Stimulated activated CD8-positive, alpha-beta memory T cell treated with anti-CD3 and anti-CD28 coated beads, Interleukin-4, amount 100 ng/mL, for 1 hour (primary cell): ENCODE measurements at places on chromosomes 5 and 9.

GRCh38 chr9:33082538-33083326, 6.3 kb upstream of the SMU1 start:
- DNase-seq = no peak

DNA sequence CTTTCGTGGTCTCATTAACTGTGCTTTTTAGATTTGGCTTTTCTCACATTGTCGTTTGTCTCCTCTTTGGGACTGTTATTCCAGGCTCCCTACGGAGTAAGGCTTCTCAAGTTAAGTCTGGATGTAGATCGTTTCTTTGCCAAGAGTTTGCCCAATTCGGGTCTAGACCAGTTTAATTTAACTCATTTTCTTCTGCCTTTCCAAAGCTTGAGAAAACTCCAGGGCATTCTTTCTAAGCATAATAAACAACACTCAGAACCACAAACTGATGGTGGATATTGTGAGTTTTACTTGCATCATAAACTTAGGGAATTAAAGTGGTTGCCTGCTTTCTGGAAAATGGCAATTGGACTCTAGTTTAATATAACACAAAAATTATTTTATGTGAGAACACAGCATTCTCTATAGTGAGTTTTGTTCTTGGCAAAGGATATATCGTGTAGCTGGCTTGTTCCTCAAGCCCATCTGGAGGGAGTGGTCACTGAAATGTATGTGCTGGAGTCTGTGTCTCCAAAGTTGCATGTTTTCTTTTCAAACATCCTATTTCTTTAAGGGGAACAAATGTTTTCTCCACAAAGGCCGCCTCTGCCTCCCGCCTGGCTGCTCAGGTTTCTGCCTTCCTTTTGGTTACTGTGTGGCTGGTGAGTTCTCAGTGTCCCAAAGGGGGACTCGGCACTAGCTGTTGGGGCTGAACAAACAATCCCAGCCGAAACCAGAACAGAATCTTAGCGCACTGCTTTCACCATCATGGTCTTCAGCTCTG, 211.3 kb upstream of the FBN2 start:
- no peak for DNase-seq

- no peak for DNase-seq
Measured at GRCh38 chr5:28542987-28543386, 1504.6 kb upstream of the CDH9 start.

DNA sequence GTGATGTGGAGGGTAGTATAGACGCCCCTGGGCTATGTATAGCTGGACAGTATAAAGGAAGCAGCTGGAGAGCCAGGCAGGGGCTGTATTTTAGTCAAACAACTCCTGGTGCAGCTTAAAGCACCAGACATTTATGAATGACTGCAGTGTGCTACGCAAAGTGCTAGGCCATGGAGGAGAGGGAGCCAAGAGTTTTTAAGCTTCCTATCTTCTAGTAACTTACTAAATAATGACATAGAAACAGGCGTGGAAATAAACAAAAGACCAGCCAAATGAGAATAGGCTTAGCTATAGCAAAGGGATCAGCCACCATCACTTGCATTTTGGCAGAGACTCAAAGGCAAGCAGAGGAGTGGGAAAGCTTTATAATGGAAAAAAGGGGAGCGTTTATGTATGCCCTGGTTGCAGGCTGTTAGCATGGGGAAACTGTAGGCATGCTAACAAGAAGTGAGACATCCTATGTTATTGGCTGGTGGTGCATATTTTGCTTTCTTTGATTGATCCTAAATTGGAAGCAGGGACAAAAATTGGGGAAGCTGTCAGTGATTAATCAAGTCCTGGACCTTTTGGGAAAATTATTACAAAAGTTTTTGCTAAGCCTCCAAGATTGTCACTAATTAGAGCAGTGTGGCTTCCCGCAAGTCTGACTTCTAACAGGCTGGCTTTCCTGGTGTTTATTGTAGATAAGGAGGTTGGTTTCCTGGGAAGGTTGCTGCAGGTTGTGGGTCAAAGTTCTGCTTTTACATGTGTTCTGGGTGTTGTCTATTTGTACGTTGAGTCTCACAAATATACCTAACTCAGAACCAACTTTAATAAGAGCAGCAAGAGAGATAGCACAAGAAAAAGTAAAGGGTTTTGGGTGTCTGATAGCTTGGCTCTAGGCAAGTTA, 46.6 kb downstream of the RAB3C start:
- no peak for DNase-seq

- no peak for DNase-seq
Measured at GRCh38 chr9:135239100-135239768, 151.8 kb downstream of the OLFM1 start.

DNA sequence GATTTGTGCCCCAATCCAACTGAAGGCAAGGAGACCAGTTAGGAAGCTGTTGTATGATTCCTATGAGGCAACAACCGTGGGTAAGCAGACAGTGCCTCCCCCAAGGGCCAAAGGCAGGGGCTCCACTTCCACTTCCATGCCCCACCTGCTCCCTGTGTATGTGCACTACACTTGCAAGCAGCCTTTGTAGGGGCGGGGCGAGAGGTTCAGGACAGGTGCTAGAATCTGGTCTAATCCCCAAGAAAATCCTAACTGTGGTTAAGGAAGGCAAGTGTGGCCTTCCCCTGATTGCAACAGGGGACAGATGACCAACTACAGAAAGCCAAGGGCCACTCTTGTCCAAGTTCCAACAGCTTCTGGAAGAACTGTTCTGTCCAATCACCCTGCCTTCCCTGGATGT, 41.7 kb downstream of the B4GALT1 start:
- no peak for DNase-seq

GRCh38 chr5:124733329-124733650, 13.1 kb downstream of the ZNF608 start:
- DNase-seq = no peak

DNA sequence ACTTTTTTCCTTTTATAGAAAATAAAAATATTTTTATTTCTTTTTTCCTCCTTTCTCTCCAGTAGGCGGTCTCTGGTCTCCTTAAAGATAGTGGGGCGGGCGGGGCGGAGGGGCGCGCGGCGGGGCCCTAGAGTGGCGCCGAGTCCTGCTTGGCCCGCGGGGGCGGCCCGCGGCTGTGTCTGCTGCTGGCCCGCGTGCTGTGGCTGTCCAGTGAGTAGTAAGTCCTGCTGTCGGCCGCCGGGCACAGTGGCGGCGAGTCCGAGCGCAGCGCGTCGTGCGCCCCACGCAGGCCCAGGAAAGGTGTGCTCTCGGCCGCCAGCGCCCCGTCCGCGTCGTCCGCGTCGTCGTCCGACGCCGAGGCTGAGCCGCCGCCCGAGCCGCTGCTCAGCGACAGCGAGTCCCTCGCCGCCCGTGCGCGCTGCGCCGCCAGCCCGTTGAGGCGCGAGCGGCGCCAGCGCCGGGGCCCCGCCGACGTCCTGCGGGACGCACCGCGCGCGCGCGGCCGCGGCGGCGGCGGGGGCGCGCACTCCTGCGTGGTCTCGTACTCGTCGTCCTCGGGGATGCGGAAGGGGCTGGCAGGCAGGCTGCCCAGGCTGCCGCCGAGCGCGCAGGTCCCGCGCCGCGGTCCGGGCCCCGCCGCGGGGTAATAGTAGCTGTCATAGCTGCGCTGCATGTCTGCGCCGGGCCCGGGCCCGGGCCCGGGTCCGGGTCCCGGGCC, 52.3 kb downstream of the PSD2 start:
- peak; percentile 45 for DNase-seq

DNA sequence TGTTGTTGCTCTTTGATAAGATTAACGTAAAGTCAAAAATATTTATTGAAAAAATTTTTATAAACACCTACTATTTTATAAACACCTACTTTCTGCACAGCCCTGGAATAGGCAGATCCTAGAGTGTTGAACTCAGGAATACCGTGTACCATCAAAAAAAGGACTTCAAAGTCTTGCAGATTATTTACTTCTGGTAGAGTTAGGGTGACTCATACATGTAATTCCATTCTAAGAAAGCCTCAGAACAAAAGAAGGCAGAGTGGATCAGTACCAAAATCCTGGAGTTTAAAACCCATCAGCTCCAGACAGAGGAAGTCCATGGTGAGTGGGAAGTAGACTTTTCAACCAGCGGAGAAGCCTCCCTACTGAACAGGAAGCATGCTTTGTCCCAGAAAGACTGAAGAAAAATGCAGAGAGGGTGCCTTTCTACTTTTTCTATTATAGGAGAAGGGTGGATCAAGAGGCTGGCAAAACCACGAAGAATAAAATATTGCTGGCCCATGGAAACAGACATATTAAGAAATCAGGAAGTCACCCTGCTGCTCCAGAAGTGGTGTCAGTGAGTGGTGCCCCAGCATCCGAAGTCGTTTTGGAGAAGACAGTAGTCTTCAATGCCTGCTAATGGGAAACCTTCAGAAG, 45.1 kb upstream of the DAB2 start:
- DNase-seq = no peak

DNA sequence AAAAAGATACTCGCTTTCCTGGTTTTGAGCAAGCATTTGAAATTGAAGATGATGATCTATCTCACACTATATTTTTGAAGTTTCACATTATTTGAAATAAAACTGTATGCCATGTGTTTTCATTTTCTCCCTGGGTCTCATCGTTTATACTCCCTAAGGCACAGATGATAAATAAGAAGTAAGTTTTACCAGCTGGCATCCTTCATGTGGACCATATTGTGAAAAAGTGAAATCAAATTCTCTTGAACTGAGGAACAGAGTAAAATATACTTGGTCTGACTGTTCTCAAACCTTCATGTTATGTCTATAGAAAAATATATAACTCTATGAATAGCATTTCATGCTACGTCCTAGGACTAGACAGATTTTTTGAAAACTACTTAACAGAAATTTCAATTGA, 1600.9 kb upstream of the C9orf72 start:
- DNase-seq = no peak

GRCh38 chr9:129864991-129865647, 29.9 kb downstream of the USP20 start:
- no peak for DNase-seq

- DNase-seq = no peak
Measured at GRCh38 chr9:112485574-112485973, 1.1 kb upstream of the KIAA1958 start.

DNA sequence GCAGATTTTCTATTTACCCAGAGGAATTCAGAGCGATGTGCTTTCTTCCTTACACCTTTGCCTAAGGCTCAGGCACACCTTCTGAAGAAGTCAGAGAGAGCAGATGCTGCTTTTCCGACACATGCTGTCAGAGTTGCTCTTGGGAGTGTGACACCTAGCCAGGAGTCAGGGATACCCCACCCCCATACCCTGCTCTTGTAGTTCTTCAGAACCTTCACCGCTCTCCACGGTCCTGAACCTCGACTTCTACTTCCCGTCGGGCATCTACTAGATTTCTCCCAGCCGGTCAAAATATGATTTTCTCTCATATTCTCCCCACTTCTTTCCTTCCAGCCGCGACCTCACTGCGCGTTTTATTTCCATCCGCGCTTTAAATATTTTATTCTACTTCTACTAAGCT, 1.7 kb downstream of the GRIN3A start:
- no peak for DNase-seq

DNA sequence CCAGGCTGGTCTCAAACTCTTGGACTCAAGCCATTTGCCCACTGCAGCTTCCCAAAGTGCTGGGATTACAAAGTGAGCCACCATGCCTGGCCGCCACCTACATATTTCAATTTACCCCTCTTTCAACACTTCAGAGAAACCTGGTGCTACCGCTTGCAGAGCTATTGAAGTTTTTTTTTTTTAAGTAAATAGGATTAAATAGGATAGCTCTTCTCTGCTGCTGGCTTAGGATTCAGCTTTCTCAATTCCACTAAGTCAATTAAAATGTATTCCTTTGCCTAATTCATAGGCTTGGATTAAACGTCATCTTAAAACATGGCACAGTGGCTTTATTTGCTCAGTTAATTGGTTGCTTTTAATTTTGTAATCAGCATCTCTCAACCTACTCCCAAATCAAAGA, 41.0 kb downstream of the KIAA1191 start:
- DNase-seq = no peak

DNA sequence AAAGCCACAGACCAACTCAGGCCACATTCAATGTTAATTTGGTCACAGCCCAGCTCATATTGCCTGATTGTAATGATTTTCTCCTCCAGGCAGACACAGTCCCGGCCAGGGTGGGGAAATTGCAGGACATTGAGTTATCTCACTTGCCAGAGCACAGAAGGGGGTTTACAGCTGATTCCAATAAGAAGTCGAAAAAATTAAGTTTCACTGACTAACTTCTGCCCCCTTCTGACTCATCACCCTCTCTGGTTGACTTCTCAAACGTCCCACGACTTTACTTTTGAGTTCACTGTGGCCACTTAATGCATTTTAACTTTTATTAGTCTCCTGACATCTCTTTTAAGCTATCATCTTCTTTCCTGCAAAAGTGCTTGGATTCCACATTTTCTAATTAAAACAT, 321.4 kb upstream of the WWC1 start:
- DNase-seq = no peak

GRCh38 chr9:21608200-21608599, 126.1 kb upstream of the IFNE start:
- no peak for DNase-seq

GRCh38 chr9:109319017-109319625, 1.7 kb downstream of the EPB41L4B start:
- DNase-seq = no peak

DNA sequence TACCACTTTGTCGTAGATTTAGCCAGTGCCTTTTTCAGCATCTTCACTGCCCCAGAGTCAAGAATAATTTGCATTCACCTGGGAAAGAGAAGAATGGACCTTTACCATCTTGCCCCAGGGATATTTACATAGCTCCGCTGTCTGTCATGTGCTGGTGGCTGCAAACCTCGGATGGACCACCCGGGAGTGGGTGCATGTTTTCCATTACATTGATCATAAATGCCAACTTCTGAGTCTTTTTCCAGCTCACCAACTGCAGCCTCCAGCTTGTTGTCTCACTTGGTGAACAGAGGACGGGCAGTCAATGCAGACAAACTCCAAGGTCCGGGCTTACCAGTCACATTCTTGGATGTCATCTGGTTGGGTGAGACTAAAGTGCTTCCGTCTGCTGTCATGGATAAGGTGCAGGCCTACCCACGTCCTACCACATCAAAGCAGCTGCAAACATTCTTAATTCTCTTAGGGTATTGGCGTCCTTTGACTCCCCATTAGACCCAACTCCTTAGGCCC, 155.8 kb upstream of the APC start:
- no peak for DNase-seq

DNA sequence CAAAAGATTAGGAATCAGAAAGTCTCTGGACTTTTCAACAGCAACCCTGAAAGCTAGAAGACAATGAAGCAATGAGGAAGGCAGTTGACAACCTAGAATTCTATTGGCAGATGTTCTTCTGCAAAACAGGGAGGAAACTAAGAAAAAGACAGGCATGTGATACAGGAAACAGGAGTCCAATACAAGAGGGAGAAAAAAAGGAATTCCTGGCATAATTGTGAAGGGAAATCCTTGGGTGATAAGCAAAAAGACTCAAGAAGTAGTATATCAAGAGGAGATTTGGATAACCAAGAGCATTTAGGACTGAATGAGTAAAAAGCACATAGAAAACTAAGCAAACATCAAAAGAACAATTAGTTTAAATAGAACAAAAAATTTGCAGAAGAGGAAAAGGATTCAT, 58.6 kb downstream of the LPAR1 start:
- no peak for DNase-seq

DNA sequence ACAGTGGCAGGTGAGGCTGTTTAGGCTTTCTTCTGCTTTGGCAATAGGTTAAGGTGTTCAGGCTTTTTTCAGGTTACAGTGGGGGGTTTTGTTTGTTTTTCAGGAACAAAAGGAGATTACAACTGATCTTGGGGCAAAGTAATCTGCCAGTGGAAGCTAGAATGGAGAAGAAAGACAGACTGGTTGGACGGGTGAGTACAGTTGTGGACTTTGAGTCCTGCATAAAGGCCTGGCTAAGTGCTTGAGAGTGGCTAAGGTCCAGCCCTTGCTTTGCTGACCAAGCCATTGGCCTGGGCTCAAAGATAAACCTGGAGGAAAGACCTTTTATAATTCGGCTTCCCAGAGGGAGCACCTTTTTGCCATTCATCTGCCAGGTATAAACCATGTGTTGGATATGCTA, 63.1 kb downstream of the MTMR12 start:
- no peak for DNase-seq
